ENCODE measurements at places on chromosomes 2 and 18. TPM values are rescaled to one million over a fixed set of nuclear protein-coding genes. Genes with fewer than 3 reads are reported as not detected.

GRCh38 chr2:149744865-149745264 is 157.3 kb upstream of the MMADHC start:
- DNase-seq, result no peak

DNA sequence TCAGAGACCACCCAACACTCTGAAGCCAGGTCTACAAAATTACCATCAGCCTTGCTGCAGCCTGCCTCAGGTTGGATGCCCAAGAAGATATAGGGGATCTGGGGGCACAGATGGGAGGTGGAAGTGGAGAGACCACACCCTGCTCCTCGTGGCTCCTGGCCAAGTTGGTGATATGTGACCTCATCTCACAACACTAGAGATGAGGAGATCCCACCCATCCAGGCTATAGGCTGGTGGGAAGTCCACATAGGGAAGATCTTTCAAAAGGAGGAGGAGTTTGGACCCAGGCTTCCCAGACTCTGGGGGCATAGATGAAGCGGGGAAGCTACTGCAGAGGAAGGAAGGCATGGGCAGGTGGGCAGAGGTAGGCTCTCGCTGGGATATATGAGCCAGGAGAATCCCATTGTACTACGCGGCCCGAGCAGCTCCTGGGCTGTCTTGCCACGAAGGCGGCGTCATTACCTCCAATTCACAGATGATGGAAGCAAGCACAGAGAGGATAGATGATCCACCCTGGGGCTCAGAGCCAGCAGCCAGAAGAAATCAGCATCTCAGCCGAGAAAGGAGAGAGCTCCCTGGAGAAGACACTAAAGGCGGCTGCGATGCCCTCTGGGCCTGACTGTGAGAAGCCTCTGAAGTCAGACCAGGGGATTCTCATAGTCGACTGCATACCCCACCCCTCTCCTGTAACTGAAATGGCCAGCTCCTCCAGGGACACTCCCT is 96.0 kb downstream of the RHOB start:
- no peak for DNase-seq

The PTPN4 gene
- total RNA-seq, result 41.6 TPM

GRCh38 chr2:165743442-165743841 is 50.6 kb downstream of the GALNT3 start:
- DNase-seq, result no peak

GRCh38 chr18:33116376-33116775 is 324.1 kb downstream of the CCDC178 start:
- no peak for DNase-seq

- no peak for DNase-seq
Observed at GRCh38 chr2:204012072-204012653, 75.6 kb downstream of the ICOS start.

DNA sequence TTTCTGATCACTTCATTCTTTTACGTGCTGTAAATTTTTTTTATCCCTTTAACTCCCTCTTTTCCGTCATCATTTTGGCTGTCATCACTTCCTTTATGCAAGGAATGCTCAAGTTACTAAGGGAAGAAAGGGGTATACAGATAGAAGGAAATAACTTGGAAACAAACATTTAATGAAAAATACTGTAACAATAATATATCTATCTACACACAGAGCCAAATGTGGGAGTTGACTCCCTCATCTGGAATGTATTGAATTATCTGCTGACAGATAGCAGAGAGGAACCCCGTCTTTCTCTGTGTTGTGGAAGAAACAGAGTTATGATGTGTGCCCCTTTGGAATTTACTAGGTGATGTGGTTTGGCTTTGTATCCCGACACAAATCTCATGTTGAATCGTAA is 182.5 kb upstream of the NXPH2 start:
- DNase-seq, result no peak

Measured in H7 (cell line).